Activated T-cell treated with anti-CD3 and anti-CD28 coated beads, Interleukin-2, amount 50 U/mL, for 4 hours (primary cell): ENCODE measurements at places on chromosomes 13 and 19. TPM values are rescaled to one million over a fixed set of nuclear protein-coding genes. Genes with fewer than 3 reads are reported as not detected.

DNA sequence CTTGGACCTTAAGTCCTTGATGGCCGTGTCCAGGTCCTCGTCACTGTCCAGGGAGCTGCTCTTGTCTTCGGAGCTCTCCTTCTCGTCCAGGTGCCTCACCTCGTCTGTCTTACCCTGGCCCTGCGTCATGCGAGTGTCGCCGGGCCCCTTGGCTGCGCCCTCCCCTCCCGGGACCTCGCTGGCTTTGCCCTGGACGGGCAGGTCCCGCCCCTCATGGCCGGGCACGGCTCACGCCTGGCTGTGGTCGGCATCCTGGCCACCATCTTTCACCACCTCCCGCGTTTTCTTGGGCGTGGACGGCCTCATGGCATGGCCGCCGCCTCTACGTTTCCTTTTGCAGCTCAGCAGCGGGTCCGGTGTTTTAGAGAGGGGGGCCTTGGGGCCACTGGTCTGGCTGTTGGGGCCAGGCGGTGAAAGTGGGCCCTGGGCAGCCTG lies 14.8 kb downstream of the RB1 start:
- no peak for DNase-seq

DNA sequence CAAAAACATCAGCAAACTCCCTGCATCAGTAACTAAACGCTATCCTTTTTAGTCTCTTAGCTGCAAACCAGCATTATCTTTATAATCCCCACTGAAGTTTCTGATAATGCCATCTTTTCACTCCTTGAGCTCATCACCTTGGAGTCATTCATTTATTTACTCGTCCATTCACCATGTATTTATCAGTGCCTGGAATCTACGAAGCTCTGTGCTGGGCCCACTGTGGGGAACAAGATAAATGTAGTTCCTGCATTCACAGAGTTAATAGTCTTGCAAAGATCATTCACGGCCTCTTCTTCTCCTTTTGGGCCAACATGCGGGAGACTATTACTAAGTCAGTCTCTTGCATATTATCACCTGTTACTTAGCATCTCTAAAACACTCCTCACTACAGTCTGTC lies 89.4 kb downstream of the HS6ST3 start:
- DNase-seq: no peak

DNA sequence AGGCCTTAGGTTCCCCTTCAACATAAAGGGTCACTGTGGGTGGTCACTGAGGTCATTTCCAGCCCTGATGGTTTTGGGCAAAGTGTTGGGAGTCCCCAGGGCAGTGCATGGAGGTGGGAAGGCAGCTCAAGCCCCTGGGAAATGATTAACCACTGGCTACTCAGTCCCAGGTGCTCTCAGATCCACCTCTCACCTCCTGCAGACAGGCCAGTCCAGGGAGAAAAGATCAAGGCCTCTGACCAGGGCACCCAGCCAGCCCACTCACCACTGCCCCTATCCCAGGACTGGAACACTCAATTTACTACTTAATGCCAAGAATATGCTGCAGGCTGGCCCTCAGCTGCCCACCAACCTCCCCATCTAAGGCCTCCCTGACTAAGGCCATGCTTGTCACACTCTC lies 1307.9 kb downstream of the UQCRFS1 start:
- no peak for DNase-seq

DNA sequence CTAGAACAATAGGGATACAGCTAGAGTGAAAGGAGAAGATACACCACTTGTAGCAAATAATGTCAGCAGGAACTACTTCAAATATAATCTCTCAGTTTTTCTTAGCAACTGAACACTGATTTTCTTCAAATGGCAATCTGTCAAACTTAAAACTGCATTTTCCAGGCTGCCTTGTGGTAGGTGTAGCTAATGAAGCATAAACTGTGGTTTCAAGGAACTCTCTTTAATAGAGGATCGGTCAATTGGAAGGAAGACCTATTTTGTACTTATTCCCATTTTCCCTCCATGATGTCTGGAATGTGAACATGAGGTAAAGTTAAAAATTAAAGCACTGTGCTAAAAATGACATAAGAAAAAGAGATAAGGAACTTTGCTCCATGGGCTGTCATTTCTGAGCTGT lies 1261.9 kb downstream of the PCDH17 start:
- DNase-seq: no peak

DNA sequence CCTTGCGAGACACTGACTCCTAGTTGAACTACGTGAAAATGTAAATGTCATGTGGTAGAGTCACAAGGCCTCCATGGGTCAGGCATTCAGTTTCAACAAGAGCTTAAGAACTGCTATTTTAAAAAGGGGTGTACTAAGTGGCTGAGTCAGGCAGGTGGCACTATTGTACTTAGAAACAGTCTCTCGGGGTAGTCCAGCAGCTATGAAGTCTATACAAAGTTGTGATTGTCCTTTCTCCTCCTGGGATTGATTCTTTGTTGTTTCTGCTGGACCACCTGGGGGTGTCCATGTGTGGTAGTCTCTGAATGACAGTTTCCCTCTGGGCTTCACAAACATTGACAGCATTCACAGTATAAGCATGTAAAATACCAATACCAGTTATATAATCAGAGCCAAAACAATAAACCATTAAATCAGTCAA lies 33.0 kb downstream of the UGGT2 start:
- DNase-seq: no peak

Gene ATCAY
- total RNA-seq: not detected

DNA sequence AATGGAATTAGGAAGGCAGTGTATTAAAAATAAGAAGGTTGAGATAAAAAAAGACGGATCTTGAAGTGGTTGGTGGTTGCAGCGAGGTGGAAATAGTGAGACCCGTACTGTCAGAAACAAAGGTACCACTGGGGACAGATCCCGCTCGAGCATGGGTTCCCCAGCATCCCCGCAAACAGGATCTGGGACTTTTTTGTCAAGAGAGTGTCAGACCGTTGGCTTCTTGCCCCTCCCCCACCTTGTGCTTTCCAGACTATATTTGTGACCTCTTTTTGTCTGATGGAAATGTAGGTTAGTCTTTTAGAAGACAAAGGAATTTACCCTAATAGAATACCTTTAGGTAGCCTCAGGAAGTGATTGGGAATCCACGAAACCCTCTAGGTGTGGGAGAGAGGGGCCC lies 4.2 kb downstream of the GATAD2A start:
- no peak for DNase-seq

Gene MRI1
- 33.7 TPM for total RNA-seq

GRCh38 chr13:38417241-38417640 lies 67.6 kb downstream of the UFM1 start:
- no peak for DNase-seq

DNA sequence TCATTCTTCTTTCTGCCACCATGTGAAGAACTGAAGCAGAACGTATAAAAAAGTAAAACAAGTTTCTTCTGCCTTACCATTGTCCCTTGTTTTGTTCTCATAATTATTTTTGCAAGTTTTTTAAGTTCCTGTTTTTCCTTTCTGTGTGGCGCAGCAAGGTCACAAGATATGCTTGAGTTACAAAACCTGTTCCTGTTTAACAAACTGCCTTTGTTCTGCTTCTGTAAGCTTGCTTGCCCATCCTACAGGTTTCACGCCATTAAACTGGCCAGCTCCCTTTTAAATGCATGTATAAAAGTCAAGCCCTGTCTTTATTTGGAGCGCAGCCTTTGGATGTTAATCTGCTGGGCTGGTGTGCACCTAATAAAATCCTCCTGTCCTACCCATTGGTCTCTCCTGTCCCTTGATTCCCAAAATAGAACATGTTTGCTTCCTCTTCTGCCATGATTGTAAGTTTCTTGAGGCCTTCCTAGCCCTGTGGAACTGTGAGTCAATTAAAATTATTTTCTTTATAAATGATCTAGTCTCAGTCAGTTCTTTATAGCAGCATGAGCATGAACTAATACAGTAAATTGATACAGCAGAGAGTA lies 1115.4 kb downstream of the SLITRK1 start:
- DNase-seq: no peak

Gene ATP12A
- total RNA-seq: not detected

DNA sequence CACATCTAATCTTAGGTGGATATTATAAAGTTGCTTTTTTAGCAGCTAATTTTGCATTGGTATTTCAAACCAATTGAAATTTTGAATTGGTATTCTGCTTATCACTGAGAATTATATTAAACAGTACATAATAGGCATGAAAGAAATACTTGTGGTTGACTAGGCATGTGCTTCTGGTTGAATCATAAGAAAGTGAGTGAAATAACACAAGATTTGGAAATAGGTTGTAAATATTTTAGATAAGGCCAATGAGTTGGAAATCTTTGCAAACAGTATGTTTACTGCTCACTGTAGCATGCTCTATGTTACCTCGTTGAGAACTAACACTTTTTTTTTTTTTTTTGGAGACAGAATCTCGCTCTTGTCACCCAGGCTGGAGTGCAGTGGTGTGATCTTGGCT lies 66.8 kb upstream of the RFC3 start:
- no peak for DNase-seq

DNA sequence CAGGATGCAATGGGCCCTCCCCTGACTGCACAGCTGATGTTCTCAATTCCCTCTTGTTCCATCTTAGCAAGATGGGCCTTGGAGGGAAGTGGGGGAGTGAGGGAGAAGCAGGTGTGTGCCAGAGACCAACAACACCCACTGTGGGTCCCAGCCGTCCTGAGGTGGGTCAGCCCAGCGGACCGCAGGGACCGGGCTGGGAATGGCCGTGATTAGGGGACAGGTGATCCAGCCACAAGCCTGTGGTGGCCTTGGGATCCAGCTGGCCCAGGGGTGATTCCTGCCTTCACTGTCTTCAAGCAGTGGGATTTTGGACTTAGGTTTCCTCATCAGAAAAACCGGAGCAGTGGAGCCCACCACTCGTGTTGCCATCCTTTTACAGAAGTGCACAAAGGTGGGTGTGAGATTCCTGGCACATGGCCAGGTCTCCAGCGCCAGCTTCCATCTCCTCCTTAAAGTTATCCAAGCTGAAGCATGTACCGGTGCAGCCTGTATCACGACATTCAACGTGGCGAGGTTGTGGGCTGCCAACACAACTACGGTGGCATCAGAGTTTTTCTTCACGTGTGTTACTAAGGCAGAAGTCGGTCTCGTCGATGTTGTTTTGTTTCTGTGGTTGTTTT lies 9.0 kb upstream of the ATP11A start:
- no peak for DNase-seq

Gene FAAP24
- 4.0 TPM for total RNA-seq

Gene ELF1
- total RNA-seq: 49.0 TPM

Gene CGB3
- not detected for total RNA-seq

DNA sequence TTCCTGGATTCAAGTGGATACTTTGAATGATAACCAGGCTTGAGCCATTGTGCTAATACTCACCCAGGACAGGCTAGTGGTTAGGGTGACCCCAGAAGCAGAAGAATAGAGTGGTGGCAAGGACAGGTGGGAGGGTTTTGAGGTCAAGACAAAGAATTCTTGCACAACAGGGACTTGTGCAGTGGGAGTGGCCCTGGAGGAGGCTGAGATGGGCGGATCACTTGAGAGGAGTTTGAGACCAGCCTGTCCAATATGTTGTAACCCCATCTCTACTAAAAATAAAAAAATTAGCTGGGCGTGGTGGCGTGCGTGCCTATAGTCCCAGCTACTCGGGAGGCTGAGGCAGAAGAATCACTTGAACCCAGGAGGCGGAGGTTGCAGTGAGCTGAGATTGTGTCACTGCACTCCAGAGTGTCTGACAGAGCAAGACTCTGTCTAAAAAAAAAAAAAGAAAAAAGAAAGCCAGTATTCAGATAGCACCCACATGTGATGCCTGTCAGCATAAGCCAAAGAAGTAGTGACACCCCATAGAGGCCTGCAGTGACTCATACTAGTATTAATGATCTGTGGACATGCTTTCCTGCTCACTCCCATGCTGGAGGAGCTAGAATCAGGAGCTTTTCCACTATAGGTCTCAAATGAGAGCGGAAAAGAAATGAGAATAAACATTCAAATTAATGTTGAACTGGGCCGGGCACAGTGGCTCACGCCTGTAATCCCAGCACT lies 78.7 kb downstream of the RNF17 start:
- no peak for DNase-seq

GRCh38 chr19:16328824-16329482 lies 4.3 kb downstream of the KLF2 start:
- peak; percentile 30 for DNase-seq

DNA sequence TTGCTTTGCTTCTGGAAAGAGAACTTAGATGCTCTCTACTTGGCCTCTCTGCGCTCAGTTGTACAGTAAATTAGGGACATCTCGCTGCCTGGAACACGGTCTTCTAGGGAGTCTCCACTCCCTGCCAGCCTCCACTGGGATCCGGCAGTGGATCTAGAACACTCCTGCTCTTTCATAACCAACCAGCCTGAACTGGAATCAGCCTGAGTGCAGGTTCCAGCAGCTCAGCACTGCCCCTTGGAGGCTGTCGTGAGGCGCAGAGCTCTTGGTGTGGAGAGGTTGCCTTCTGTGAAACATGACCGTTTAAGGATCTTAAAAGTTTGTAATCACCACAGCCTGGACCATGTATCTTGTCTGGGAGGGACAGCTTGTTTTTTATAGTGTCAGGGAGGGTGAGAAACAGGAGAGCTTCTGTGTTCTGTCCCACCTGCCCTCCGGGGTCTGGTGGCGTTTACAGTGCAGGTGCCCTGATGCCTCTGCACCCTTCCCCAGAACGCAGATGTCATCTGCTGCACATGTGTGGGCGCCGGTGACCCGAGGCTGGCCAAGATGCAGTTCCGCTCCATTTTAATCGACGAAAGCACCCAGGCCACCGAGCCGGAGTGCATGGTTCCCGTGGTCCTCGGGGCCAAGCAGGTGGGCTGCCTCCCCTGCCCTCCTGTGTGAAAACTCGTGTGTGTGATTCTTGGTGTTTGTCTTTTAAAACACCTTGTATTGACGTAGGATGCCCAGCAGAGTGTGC lies 24.8 kb downstream of the UPF1 start:
- DNase-seq: no peak

DNA sequence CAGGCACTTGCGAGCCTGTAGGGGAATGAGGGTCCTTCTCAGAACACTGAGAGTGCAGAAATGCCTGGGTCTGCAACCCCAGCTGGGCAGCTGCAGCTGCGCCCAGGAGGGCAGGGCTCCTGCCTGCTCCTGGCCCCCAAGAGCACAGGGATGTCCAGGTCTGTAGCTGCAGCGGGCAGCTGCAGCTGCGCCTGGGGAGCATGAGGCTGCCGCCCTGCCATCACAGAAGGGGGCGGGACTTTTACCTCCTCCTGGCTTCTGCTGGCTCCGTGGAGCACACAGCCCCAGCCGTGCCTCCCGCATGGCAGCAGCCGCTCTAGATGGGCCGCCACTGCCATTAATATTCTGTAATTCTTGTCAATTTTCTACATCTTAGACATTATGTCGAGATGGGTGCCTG lies 17.8 kb downstream of the CPB2 start:
- no peak for DNase-seq

- peak; percentile 35 for DNase-seq
Observed at GRCh38 chr19:55216461-55217198, 7.3 kb upstream of the PTPRH start.

Gene TMEM221
- not detected for total RNA-seq

GRCh38 chr19:17406887-17407196 lies 1.4 kb upstream of the BST2 start:
- DNase-seq: no peak

Gene PTGER1
- 0.19 TPM for total RNA-seq
